ENCODE measurements at places on chromosomes 6 and 20.

DNA sequence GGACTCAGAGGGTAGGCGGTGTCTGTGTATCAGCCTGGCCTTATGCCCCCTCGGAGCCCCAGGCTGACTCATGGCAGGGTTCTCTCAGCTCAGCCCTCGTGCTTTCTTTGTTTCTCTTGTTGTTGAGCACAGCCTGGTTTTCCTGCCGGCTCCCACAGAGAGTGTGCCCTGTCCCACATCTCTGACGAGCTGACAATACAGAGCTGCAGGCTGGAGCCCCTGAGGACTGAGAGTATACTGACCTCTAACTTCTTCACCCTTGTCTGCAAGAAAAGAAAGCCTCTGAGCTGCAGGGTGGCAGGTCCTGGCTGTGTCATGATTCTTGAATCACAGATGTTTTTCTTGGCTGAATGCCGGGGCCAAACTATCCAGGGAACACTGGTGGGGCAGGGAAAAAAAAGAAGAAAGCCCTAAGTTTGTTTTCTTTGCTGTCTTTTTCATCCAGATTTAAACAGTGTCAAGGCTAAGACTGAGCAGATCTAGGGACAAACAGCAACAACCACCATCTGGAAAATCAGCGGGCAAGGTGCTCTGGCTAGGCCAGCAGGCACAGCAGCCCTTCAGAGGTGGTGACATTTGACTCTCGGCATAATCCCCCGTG, 63.3 kb upstream of the ZNF133 start:
- no peak for DNase-seq

GRCh38 chr6:11323666-11324452, 91.4 kb upstream of the NEDD9 start:
- no peak for DNase-seq

DNA sequence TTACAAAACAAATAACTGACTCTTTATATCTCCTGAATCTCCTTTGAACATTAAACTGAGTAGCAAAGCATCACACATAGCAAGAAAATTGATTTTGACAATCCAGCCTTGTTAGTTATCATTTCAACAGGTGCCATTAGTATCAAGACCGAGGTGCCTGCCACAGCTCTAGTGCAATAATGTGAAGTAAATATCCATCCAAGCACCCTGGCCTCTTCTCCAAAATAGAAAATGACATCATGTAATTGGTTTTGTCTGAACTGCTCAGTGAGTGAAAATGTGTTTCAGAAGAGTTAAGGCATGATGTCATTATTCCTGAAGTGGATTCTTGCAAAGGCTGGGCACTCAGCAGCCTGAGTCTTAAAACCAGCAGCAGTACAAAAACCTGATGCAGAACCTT, 341.4 kb downstream of the PLCB1 start:
- DNase-seq: no peak

DNA sequence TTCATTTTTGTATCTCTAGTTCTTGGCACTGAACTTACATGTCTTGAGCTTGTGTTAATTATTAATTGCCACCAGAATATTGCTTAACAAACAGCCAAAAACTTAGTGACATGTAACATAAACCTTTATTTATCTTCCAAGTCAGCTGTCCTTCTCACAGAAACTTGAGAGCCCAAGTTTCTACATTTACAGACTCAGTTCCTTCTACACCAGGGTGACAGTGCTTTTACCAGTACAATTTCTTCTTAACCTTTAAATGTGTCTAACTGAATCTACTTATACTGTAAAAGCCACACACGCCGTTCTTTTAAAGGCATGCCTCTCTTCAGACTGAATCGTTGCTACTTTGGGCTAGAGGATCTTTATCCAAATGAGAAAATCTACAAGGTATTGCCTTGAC, 539.2 kb downstream of the GRIK2 start:
- no peak for DNase-seq

DNA sequence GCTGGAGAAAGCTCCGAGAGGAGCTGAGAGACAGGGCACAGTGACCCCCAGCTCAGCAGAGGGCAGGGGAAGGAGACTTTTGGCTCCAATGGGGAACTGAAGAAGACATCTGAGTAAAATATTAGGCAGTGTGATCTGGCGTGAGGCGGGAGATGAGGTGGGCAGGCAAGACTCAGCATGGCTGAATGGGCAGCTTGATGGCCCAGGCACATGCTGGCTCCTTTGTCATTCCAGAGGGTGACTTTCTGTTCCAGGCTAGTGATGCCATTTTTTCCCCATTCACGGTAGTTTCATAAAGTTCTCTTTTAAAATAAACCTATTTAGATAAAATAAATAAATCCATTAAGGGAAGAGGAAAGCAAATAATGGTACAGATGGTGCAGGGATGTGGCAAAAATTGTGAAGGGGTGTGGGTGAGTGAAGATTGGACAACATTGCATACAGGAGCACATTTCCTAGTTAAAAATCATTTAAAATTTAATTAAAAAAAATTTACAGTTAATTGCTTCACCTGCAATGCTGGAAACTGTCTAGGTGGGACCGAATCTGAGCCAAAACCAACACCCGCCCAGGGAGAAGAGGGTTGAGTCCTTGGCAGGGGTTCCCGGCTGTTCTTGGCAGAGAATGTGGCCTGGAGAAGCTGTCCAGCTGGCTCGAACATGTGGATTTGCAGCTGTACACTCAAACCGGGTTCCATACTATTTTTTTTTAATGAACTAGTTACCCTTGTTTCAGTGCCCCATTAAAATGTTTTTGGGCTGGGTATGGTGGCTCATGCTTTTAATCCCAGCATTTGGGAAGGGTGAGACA, 41.7 kb upstream of the PRELID3B start:
- no peak for DNase-seq
